ENCODE measurements at places on chromosomes 13 and 19.

DNA sequence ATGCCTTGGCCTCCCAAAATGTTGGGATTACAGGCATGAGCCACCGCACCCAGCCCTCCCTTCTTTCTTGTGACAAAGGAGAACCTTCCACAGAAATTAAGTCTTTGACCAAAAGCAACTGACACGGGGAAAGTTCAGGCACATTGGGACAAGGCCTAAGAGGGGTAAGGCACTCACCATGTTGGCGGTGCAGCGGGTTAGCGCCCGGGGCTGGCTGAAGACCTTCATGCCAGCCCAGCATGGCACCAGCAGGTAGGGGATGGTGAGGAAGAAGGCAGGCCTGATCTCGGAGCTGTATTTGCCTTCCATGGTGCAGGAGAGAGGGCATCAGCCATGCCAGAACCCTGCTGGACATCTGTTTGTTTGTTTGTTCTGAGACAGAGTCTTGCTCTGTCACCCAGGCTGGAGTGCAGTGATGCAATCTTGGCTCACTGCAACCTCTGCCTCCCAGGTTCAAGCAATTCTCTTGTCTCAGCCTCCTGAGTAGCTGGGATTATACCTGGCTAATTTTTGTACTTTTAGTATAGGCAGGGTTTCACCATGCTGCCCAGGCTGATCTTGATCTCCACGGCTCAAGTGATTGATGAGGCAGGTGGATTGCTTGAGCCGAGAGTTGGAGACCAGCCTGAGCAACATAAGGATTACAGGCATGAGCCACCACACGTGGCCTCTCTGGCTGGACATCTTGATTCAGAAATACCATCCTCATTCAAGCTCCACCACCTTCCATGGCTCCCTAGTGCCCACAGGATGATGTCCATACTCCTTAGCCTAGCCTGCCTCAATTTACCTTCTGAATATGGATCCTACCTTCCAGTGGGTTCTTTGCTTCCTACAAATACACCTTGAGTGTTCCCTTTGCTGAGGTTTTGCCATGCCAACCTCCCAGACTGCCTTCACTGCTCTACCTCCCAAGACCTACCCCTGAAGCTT is 4.4 kb downstream of the TM6SF2 start:
- no peak for DNase-seq

DNA sequence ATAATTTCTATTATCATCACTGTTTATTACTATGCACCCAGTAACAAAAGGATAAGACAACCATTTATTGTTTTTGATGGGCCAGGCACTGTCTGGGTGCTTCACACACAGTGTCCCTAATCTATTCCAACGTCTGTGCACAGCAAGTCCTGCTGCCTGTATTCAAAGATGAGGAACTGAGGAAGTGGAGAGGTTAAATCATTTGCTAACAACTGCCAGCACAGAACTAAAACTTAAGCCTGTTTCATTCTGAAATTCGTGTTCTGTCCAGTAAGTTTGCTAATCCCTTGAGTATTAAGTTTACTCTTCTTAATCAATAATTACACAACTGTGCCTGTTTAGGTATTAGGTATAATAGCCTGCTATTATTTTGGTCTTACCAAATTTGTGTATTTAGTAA is 41.9 kb downstream of the TEX26 start:
- no peak for DNase-seq

DNA sequence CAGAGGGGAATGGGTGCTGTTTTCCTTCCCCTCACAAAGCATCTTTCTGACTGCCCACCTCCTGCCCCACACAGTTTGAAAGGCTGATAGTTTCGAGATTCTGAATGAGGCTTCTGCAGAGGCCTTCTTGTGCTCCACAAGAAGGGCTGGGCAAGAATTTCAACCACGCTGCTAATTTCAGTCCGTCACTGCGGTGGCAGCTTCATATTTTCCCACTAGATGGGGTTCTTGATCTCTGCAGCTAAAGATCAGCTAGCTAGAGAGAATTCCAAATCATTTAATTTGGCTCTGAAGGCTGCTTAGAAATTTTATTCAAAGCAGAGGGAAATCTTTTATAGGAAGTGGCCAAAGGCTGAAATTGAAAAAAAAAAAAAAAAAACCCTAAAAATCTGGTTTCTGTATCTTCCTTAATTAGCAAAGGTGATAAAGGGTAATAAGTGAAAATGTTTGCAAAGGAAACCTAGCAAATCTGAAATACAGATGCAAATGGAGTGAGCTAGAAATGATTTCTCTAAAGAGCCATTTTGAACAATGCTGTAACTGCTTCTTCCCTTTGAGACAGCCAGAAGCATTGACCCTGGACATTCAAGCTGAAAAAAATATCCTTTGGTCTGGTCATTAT is 38.0 kb upstream of the C13orf42 start:
- DNase-seq, result no peak

- peak; percentile 35 for DNase-seq
Measured at GRCh38 chr13:30111810-30112209, 195.5 kb downstream of the KATNAL1 start.

- DNase-seq, result peak; percentile 39
Measured at GRCh38 chr19:9431475-9431874, 3.9 kb downstream of the ZNF266 start.

- no peak for DNase-seq
Measured at GRCh38 chr13:51342706-51343105, 3.2 kb downstream of the SERPINE3 start.

- DNase-seq, result no peak
Measured at GRCh38 chr13:42334329-42334706, 62.4 kb downstream of the AKAP11 start.

DNA sequence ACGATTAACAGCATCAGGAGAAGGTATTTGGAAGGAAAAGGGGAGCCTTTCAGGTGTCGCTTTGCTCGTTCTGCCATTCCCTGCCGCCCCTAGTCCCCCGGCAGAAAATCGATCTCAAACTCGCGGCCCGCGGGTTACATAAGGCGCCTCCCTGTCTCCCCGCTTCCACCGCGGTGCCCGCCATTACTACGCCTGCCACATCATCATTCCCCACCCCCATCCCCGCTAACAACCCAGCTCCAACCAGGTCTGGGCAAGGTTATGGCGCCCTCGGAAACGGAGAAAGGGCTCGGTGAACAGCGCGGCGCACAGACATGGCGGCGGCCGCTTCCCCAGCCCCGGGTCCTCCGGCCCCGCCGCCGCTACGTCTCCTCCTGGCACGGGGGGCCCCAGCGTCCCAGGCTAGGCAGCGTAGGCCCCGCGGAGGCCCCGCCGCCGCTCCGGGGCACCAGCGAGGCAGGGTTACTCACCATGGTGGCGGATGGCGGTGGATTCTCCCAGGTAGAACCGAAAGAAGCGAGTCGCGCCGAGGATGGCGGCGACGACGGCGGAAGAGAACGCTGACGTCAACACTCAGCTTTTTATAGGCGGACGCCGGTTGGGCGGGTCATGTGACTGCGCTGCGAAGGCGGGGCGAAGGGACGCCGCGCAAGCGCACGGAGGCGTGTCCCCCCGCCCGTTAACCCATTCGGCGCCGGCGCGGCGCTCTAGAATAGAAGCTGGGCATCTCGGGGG is at the start of gene EEF2:
Gene EEF2 (minus strand): TSS at position 556 of the 735 bp plus-strand sequence. CDS start 83 bp downstream, at position 473.
- DNase-seq, result peak; percentile 79

DNA sequence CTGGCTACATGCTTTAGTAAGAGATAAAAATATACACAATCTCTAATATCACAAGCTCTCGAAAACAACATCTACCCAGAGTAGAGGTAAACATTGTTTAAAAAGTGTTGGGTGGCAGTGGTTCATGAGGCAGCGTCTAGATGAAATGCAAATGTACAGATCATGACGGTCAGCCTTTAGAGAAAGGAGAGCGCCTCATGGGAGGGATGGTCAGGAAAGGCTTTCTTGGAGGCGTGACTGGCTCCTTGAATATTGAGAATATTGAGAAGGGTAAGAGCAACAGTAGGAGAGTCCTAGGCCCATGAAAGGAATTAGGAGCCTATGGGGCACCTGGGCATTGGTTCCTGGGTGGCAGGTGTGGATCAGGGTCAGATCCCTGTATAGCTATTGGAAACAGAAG is 10.6 kb downstream of the HNRNPUL1 start:
- no peak for DNase-seq

DNA sequence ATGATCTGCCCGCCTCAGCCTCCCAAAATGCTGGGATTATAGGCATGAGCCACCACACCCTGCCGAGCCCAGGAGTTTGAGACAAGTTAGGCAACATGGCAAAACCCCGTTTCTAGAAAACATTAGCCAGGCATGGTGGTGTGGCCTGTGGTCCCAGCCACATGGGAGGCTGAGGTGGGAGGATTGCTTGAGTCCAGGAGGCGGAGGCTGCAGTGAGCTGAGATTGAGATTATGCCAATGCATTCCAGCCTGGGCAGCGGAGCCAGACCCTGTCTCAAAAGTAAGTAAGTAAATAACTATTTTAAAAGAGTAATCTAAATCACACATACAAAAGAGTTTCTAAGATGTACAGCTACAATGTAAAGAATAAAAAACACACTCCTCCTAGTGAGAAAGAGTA is 41.9 kb downstream of the SKA3 start:
- no peak for DNase-seq

DNA sequence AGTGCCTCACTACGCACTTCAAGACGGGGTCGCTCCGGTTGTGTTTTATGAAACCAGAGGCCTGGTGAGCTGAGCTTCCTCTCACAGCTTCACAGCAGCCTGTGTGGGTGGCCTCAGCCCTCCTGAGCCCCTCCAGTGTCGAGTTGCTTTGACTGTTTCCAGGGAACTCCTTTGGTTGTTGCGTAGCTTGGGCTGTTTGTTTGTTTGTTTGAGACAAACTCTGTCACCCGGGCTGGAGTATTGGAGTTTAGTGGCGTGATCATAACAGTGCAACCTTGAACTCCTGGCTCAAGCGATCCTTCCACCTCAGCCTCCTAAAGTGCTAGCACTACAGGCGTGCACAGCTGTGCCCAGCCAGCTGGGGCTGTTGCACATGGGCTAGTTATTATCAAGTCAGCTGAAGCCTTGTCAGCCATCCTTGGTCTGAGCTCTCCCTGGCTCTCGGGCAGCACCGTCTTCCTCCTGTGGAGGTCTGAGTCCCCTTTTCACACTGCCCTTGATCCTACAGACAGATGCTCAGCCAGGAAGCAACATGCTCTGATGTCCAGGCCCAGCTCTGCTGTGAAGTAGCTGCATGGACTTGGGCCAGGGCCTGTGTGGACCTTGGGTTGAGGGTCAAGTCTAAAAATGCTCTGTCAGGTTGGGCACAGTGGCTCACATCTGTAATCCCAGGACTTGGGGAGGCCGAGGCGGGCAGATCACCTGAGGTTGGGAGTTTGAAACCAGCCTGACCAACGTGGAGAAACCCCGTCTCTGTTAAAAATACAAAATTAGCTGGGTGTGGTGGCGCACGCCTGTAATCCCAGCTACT is 10.2 kb downstream of the DOT1L start:
- DNase-seq, result no peak

DNA sequence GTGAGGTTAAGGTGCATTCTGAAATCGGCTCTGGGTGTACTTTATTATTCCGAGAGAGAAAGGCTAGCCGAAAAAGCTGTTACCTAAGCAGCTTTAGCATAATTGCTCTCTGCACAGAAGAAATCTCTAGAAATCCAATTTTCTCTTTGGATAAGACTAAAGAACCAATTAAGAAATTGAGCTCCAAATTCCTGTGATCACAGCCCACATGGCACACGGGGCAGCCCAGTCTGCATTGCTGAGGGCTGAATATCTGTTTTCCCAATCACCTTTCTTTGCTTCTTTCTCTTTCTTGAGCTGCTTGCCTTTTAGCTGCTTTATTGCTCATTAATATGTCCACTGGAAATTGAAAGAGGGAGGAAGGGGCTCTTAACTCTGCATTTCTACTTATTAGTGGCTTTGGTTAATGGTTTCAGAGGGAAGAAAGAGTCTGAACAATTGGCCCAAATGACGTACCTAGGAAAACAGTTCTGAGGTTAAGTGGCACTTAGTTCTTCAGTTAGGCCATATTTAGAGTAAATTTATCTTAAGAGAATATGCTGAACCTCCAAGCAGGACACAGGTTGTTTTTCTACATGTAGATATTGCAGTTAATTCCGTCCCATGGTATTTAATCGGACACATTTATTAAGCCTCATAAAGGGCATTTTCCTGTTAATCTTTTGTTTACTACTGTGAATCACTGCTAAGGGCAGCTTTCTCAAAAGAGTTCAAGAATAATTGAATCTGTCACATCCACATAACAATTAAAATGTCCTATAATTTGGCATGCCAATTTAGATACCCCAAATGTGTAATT is 265.7 kb downstream of the ABCC4 start:
- no peak for DNase-seq

DNA sequence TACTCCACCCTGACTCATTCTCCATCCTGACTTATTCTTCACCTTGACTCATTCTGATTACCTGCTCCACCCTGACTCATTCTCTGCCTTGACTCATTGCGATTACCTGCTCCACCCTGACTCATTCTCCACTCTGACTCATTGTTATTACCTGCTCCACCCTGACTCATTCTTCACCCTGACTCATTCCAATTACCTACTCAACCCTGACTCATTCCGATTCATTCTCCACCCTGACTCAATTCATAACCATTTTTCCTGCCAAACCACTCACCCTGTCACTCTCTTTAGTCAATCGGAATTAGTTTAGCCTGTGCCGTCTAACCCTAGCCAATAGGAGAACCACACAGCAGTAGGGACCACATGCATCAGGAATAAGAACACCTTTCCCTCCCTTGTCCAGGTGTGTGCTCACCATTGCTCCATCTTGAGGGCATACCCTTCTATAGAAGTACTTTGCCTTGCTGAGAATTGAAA is 1227.4 kb upstream of the PCDH20 start:
- no peak for DNase-seq

DNA sequence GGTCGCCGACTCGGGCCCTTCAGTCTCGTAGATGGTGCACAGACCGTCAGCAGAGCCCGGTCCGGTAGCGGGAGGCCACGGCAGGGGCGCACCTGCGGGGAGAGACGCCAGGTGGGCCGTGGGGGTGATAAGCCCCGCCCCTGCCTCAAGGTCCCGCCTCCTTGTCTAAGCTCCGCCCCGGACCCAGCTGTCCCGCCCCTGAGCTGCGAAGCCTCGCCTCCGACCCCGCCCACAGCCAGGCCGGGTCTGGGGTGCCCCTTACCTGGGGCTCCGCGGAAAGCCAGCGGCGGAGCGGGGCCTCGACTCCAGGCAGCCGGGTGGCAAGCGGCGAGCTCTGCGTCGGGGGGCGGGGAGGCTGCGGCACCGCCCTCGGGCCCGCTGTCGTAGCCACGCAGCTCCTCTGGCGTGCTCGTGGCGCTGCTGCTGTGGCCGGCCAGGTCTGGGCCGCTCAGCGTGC is 4.7 kb downstream of the PRR36 start:
- peak; percentile 52 for DNase-seq

DNA sequence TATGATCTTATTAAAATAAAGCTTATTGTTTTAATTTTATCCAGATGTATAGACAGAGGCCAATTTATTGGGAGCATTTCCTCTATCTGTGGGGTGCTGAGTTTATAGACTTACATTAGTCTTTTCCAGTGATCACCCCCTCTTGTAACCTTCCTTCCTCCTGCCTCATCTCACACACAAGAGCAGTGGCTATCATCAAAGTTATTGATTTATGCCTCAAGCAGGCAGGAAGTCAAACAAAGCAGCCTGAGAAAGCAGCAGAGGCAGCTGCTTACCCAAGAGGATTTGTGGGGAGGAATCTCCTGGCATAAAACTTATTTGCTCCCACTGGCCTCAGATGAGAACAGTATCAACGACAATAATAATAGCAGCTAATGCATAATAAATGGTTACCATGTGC is 26.3 kb upstream of the DCLK1 start:
- DNase-seq, result no peak
